ENCODE measurements at places on chromosomes 3 and 15.

DNA sequence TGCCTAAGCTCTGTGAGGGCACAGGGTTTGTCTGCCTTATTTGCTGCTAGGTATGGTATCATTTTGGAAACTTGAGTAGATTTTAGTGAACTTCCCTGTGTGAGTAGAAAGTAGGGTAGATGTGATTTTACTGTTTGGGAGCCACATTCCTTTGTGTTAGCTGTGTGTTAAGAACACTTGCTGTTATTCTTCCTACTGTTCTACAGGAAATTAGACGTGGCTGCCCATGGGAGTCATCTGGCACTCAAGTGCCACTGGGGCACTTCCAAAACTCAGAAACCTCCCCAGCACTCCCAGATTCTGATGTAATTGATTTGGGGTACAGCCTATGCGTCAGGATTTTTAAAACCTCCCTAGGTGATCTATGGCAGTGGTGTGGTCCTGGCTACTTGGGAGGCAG lies 369.9 kb upstream of the C2CD4B start:
- DNase-seq: no peak

GRCh38 chr15:80615783-80616391 lies 79.2 kb upstream of the ABHD17C start:
- peak; percentile 21 for DNase-seq

GRCh38 chr3:53195602-53196574 lies 34.9 kb downstream of the PRKCD start:
- DNase-seq: peak; percentile 89

GRCh38 chr3:97940034-97940433 lies 32.2 kb downstream of the RIOX2 start:
- no peak for DNase-seq

DNA sequence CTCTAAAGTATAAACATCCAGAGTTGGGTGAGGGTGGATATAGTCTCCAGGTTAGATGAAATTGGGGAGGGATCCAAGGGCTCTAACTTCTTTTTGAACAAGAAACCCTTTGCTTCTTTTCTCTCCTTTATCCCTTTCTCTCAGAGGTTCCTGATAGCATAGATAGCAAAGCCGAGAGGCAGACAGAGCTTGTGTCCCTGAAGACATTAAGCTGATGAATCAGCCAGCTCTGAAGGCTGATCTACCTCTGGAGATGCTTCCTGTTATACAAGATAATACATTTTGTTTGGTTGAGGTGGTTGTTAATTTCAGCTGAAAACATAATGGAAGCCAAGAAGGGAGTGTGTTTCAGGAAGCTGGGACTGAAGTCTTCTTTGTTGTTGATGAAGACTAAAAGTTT lies 193.2 kb downstream of the PDCD6IP start:
- no peak for DNase-seq

- DNase-seq: no peak
Observed at GRCh38 chr3:124351430-124352148, 359.7 kb upstream of the ROPN1 start.

GRCh38 chr3:120820748-120821147 lies 78.2 kb downstream of the GTF2E1 start:
- no peak for DNase-seq

GRCh38 chr3:71809321-71810026 lies 24.5 kb upstream of the PROK2 start:
- DNase-seq: no peak

DNA sequence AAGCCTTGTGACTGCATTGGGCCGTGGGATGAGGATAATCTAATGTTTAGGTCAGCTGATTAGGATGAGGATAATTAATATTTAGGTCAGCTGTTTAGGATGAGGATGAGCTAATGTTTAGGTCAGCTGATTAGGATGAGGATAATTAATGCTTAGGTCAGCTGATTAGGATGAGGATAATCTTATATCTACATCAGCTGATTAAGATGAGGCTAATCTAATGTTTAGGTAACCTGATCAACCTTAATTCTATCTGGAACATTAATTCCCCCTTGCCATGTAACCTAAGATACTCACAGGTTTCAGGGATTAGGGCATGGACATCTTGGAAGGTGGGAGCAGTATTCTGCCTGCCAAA lies 362.8 kb downstream of the ULK4 start:
- DNase-seq: no peak

DNA sequence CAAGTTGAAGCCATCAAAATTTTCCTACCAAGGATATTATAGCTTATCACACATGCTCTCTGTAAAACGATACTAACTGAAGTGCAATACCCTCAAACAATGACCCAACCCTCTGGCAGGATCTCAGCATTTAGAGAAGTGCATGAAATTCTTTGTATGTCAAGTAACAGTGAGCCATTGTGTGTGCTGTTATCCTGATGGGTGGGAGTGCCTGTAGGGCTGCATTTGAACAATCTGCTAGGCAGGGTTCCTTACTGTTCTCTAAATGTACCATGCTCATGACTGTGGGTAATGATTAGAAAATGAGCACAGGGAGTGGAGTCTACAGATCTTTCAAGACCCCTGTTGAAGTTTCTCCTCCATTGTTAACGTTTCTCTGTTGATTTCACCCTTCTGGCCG lies 398.1 kb downstream of the NSUN3 start:
- no peak for DNase-seq

GRCh38 chr15:52783929-52784798 lies 6.0 kb downstream of the ONECUT1 start:
- DNase-seq: peak; percentile 74

DNA sequence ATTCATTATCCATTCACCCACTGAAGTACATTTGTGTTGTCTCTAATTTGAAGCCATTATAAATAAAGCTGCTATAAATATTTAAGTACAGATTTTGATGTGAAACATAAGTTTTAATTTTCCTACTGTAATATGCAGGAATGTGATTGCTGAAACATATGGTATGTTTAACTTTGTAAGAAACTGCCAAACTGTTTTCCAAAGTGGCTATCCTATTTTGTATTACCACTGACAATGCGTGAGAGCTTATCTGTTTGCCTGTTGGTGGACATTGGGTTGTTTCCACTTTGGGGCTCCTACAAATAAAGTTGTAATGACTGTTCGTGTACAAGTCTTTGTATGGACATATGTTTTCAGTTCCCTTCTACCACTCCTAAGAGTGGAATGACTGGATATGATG lies 2.5 kb downstream of the WDR93 start:
- no peak for DNase-seq

DNA sequence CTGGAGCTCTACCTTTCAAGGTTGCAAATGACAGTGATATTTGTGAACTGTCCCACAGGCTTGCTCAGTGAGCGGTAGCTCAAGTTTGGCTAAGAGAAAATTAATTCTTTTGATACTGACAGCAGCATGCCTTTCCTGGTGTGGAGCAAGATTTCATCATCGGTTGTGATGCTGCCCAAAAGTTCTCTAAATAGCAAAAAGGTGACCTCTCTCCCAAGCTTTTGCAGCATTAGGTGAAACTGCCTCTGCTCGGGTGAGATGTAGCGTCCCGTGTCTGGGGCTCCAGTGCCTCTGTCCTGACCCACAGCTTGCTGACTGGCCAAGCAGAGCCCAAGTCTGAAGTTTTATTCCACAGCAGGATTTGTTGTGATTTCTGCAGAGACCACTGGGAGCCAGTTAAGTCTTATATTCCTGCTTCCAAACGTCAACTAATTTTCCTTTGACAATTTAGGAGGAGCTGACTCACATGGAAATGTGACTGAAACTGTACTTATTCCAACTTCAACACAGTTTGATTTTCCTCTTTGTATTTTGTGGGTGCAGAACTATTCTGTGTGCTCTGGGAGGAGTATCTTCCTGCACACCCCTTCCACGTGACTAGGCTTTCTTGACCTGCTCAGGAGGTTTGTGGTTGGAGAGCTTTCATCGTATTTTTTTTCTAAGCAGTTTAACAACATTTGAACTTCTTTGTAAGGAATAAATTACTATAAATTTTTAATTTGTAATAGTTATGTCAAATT lies 5.9 kb downstream of the SYNM start:
- no peak for DNase-seq
